SK-N-DZ (cell line): ENCODE measurements at places on chromosomes 1 and 21.

- no peak for DNase-seq
Measured at GRCh38 chr1:21655748-21656147, 13.4 kb downstream of the RAP1GAP start.

DNA sequence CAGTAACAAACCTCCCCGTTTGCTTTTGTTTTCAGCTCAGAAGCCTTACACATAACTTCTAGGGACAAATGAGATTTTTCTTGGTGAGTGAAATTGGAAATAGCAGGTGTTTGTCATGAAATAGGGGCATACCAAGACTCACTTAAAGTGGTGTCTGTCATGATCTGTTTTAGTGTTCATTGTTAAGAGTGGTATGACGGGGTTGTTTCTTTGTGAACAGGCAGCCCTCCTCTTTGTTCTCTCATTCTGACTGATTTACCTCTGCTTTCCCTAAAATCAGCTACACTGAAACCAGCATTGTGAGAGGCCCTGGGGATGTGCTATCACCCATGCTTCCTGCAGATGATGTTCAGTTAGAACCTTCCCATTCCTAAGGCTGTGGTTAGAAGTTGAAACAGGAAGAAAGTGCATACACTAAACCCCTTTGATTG, 2.5 kb upstream of the ERO1B start:
- no peak for DNase-seq

DNA sequence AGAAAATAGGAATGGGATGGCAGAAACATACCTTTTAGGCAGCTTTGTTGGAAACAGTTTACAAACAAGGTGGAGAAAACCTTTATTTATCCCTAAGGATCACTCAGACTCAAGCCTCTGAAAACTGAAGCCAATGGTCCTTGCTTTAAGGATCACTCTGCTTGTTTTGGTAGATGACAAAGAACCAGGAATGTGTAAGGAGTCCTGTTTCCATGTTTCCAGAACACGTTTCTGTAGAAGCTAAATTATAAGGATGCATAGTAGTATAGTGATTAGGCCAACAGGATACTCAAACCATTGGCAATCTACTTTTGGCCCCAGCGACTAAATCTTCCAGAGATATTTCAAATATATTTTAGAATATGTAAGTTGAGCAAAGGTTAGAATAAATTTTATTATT, 149.1 kb upstream of the HP1BP3 start:
- DNase-seq = no peak

DNA sequence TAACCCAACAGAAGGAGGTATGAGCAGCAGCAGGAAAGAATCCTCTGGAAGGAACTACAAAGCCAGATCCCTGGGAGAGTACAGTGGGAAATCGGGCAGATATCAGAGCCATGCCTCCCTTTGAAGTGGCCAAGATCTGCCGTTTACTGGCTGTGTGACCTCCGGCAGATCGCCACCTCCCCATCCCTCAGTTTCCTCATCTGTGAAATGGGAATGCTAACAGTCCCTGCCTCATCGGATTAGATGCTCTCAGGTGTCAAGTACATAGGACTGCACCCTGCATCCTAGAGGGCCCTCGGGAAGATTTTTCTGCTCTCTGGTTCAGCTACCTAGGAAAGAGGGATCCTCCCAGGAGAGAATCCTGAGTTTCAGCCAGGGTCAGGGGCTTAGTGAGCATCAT, 60.6 kb upstream of the EFHD2 start:
- DNase-seq = no peak

DNA sequence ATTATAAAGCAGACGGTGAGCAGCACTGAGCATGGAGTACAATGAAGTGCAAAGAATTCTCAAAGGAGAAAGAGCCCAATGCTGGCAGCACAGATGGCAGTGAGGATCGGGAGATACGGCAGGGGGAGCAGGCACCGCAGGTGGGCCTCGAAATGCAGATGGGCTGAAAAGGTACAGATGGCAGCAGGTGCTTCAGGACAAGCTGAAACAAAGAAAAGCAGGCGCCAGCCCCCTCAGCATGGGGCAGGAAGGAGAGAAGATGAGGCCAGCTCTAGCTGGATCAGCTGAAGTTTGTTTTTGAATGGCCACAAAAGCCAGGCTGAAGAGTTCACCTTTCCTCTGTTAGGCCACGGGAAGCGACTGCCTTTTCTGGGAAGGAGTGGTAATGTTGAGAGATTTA, 7.7 kb downstream of the CFAP298 start:
- no peak for DNase-seq

DNA sequence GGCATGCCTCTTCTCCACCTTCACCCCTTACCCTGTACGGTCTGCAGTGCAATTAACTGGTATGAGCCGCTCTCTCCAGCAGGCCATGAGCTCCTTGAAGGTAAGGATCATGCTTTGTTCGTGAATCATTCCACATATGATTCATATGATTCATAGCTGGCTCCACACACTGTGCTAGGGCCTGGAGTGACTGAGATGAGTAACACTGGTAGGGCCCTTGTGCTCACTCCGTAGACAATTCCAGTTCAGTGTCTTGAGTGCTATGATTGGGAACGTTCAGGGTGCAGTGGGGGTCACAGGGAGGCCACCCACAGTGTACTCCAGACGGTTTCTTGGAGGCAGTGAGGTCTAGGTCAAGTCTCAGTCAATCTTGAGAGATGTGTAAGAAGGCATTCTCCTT, 239.8 kb downstream of the LMX1A start:
- DNase-seq = no peak

DNA sequence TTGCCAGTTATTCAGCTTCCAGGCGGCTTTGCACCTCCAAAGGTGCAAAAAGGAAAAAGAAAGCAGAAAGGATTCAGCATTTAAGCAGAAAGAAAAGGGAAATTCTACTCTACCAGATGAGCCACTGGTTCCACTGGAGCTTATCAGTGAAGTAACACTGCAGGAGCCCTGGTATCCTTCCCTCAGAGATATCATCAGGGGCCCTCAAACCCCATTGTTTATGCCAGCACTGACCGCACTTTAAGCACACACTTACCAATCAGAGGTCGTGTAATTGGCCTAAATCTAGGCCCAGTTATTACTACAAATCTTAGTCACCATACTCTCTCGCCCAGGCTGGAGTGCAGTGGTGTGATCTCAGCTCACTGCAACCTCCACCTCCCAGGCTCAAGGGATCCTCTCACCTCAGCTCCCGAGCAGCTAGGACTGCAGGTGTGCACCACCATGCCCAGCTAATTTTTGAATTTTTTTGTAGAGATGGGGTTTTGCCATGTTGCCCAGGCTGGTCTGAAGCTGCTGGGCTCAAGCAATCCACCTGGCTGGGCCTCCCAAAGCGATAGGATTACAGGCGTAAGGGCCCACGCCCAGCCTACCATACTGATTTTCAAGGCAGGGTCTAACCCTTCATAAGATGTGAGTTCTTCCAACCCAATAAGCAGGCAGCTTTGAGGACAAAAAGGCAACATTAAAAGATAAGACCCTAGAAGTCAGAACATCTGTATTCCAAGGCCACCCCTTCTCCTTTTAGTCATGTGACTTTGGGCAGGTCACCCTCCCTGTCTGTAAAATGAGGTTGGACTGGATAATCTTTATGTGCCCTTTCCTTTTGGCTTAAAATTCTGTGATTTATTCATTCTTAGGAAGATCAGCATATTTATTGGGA, 125.3 kb downstream of the SYT2 start:
- DNase-seq = no peak

DNA sequence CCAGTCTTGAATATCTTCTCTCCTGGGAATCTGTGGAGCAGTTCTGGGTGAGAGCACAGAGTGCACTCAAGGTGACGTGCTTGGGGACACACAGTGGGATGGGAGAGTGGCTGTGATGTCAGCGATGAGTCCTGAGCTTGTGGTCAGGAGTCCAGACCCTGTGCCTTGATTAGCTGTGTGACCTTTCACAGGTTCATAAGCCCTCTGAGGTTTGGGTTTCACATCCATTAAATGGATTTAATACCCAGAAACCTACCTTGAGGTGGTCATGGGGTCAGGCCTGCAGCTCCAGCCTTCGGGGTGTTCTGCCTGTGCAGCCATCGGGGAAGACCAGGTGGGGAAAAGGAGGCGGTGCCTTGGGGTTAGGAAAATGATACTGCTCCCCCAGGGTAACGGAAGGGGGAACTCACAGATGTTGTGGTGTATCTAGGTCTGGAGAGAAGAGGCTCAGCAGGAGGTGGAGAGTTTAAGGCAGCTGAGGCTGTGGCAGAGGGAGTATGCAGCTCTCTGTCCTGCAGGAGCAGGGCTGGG, 38.5 kb upstream of the ETV3 start:
- DNase-seq = no peak

DNA sequence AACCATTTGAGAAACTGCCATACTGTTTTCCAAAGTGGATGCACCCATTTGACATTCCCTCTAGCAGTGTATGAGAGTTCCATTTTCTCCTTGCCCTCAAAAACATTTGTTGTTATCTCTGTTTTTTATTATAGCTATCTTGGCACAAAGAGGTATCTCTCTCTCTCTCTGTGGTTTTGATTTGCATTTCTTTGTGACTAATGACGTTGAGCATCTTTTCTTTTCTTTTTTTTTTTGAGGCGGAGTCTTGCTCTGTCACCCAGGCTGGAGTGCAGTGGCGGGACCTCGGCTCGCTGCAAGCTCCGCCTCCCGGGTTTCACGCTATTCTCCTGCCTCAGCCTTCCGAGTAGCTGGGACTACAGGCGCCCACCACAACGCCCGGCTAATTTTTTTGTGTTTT, 17.4 kb upstream of the ZMYM6 start:
- DNase-seq = no peak

- DNase-seq = no peak
Measured at GRCh38 chr1:189237008-189237407, 1240.7 kb downstream of the BRINP3 start.

- peak; percentile 1 for DNase-seq
Measured at GRCh38 chr1:144101397-144102045, 129.7 kb upstream of the FAM72C start.

DNA sequence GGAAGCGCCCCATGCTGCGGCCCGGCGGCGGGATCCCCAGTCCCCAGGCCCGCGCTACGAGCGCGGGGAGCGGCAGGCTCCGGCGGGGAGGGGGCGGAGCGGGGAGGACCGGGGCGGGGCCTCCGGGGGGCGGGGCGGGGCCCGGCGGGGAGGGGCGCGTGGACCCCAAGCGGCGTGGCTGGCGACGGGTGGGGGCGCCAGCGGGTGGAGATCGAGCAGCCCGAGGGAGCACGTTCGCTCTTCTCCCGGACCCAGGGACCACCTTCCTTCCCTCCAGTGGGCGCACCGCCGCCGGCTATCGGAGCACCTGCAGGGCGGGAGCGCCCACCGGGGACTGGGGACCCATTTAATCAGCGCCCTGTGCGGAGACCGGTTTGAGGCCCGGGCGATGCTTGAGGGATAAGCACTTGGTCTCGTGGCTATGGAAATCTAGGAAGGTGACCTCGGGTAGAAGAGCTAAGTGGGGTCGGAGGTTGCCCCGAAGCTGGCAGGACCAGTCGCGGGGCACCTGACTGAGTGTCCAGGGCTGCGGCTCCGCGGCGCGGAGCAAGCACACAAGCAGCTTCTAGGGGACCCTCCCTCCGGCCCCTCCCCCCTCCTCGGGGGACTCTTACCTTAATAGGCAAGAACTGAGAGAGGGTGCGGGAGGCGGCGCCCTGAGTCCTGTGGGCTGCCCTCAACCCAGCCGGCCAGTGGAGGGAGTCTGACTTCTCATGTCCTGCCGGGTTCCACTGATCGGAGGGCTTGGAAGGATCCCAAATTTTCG, at the start of gene TSPAN2:
TSS of gene TSPAN2 (minus strand) at position 84 of the 766 bp plus-strand sequence. CDS start at position 13, 71 bp downstream.
- peak; percentile 6 for DNase-seq

- DNase-seq = no peak
Measured at GRCh38 chr1:190942475-190942874, 464.8 kb upstream of the BRINP3 start.

- DNase-seq = no peak
Measured at GRCh38 chr1:229249854-229250644, 20.9 kb upstream of the RAB4A start.

DNA sequence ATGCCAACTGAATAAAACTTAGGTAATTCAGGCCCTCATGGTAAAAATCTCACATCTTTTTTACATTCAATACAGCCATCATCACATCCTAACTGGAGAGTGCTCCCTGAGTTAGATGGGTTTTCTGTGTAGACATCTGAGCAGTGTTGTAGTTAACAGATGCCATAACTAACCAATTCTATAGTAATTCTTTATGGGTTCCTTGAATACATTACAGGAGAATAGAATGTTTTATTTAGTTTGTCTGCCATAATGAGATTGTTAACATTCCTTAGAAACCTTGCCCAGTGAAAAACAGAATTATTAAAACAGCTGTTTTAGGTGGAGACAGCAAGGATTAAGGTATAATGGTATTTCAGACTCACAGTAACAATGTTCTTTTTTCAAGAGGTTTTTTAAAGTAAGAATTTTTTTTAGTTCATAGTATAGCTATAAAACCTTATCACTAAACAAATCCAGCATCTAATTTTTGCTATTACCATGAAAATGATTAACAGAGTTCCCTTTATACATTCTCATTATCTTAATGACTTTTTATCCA, 95.3 kb downstream of the ATP5PO start:
- DNase-seq = no peak

GRCh38 chr1:36166938-36167905, 11.3 kb downstream of the MAP7D1 start:
- DNase-seq = no peak

- no peak for DNase-seq
Measured at GRCh38 chr1:197965132-197965840, 48.1 kb downstream of the LHX9 start.

DNA sequence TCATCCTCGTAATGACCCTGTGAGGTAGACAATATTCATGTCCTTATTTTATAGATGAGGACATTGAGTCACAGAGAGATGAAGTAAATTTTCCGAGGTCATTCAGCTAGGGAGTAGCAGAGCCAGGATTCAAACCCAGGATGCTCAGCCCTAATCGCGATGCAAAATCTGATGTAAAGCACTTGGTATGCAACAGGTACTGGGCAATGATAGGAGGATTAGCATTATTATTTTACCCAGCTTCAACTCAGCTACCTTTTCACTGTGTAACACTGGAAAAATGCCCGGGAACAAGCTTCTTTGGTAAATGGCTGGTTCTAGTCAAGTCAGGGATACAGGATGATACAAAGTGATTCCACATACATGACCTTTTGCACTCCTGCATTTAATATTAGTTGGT, 88.7 kb downstream of the ATP1A1 start:
- no peak for DNase-seq
